T-helper 2 cell treated with Interferon-gamma antibody and Interleukin-4, amounts not matched to agents 100 ng/mL and 5 ng/mL, for 36 hours (primary cell): ENCODE measurements at places on chromosomes 5 and 9. TPM values are rescaled to one million over a fixed set of nuclear protein-coding genes. Genes with fewer than 3 reads are reported as not detected.

NEUROG1 gene
- total RNA-seq = not detected in 2 replicates

SCGB3A2 gene
- not detected in 2 replicates for total RNA-seq

ST6GALNAC4 gene
- total RNA-seq = 23.2 and 23.8 TPM in 2 replicates

TMEM174 gene
- not detected in 2 replicates for total RNA-seq

ORM2 gene
- total RNA-seq = not detected in 2 replicates

PPP1R2B gene
- 0.43 and 0.57 TPM in 2 replicates for total RNA-seq

PLCXD3 gene
- not detected in 2 replicates for total RNA-seq

BRINP1 gene
- not detected in 2 replicates for total RNA-seq

AKNA gene
- 291 and 297 TPM in 2 replicates for total RNA-seq

PCDH1 gene
- not detected in 2 replicates for total RNA-seq

IL17B gene
- not detected in 2 replicates for total RNA-seq

PRR7 gene
- 6.0 and 7.4 TPM in 2 replicates for total RNA-seq

DMXL1 gene
- 31.7 and 32.4 TPM in 2 replicates for total RNA-seq

COL27A1 gene
- total RNA-seq = 0.50 and 0.82 TPM in 2 replicates

BNIP1 gene
- total RNA-seq = 14.4 and 16.7 TPM in 2 replicates

IL9 gene
- total RNA-seq = 0.59 TPM in 1 of 2 replicates, not detected in the other
